ENCODE measurements at places on chromosomes 5 and 9.

DNA sequence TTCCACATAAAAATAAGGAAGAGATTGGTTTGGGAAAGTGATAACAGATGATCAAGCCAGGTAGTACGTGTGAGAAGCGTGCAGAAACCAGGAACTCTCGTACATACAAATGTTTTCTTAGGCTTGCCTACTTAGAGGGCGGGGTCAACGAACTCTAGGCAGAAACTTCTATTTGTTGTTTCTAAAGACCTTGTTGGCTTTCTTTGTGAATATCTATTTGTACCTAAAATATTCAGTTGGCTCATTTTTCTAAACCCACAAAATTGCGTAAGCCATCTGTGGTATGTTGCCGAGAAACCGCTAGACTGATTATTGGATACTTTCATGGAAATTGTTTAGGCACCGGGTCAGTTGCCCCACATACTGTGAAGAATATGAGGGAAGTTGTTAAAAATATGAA lies 458.5 kb downstream of the MAT2B start:
- peak; percentile 76 for DNase-seq

- DNase-seq: no peak
These were observed 24.4 kb downstream of the SHC3 start for GRCh38 chr9:89154218-89154617.

DNA sequence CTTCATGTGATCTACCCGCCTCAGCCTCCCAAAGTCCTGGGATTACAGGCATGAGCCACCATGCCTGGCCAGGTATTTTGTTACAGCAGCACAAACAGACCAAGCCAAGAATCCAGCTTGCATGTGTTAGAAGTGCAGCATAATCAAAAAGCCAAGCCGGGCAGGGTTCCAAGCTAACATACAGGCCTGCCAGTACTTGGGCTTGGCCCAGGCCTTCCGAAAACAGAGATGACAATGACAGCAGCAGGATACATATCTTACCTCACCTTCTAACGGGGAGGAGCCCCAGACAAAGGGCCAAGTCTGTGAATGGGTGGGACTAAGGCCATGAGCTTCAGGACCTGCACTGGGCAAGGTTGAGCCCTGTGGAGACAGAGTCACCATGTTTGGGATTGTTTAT lies 91.4 kb upstream of the ZNF462 start:
- DNase-seq: no peak

DNA sequence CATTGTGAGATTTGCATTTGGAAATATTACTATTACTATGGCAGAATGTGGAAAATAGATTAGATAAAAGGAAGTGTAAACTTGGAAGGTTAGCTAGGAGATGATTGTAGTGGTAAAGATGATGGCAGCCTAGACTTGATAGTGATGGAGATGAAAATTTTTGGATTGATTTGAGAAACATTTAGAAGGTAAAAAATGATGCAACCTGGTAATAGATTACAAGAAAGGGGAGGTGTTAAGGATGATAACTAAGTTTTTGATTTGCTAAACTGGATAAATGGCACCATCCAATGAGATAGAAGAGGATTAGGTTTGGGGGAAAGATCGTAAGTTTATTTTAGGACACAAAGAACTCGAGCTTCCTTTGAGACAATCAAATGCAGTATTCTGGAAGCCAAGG lies 8.9 kb upstream of the SLC30A5 start:
- DNase-seq: no peak

- DNase-seq: peak; percentile 65
These were observed 9.2 kb upstream of the LCN15 start for GRCh38 chr9:136773386-136774044.

Data from HL-60 (cell line).